ENCODE measurements at places on chromosomes 3 and 15.

DNA sequence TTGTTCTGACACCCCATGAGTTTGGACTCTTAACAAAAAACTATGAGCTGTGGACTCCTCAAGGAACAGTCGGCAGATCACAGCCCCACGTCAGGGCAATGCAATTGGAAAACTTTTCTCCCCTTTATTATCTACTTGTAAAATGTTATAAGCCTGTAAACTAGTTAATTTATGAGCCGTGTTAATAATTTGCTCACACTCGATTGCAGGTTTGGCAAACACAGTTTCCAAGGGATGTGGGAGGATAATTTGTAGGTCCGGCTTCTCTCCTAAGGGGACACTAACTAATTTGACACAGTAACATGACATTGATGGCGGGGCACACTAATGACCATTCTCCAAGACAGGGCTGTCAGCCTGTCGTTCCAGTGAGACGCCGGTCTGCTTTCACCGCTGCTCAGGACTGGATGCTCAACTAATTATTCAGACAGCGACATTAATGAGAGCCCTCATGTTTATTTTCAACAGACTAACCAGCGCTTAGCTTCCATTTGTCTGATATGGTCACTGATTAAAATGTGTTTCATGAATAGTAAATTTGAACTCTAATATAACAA, 222.1 kb downstream of the FOXP1 start:
- DNase-seq = no peak

DNA sequence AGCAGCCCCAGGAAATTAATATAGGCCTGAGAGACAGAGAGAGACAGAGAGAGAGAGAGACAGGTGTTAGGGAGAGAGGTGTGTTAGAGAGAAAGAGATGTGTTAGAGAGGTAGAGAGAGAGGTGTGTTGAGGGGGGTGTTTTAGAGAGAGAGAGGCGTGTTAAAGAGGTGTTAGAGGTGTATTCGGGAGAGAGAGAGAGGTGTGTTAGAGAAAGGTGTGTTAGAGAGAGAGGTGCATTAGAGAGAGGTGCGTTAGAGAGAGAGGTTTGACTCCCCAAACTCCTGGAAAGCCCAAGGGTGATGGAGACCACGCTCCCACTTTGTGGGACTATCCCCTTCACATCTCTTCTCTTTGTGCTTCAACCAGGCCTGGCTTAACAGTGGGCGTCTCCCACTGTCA, 95.5 kb downstream of the CACNA2D3 start:
- no peak for DNase-seq

DNA sequence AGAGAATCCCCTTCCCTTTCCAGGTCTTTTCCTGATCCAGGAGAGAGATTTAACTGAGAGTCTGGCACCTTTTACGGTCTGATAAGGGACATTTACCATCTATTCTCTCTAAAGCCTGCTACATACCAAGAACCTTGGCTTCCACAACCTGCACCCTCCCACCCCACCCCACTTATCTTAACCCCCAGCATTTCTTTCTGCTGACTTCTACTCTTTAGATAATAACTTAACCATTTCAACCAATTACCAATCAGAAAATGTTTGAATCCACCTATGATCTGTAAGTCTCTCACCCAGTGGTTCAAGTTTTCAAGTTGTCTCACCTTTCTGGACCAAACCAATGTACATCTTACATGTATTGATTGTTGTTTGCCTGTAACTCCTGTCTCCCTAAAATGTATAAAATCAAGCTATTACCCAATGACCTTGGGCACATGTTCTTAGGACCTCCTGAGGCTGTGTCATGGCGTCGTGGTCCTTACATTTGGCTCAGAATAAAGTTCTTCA, 74.0 kb downstream of the MCF2L2 start:
- no peak for DNase-seq

GRCh38 chr3:194773771-194774455, 88.2 kb downstream of the FAM43A start:
- DNase-seq = no peak

DNA sequence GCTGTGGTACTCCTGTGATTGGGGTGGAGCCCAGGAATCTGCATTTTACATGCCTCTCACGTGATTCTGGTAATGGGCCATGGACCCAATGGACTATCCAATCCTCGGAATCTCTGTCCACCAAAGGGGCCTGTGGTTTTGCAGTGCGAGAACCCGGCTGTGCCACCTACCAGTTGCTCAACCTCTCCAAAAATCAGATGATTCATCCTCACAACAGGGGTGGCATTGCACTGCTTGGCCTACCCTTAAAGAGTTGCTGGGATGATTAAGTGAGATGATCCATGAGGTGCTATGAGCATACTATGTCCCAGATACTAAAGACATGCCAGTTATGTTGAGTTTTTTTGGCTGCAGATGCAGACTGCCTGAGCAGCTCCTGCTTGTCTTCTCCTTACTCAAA, 5.1 kb downstream of the ANP32A start:
- no peak for DNase-seq

DNA sequence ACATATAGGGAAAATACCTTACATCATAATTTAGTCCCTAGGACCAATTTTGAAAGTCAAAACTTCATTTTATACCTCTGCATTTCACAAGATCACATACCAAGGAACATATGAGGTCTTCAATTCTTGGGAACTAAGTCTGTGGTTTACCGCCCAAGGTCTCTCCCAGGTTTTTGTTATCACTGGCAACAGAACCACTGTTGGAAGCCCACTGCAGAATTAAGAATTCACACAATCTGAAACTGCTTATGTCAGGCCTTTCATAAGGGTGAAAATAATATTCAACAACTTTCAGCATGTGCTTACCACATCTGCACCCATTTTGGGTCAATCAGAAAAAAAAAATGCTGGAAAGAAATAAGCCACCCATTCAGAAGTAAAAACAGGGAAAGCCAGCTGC, 107.2 kb upstream of the MME start:
- no peak for DNase-seq

DNA sequence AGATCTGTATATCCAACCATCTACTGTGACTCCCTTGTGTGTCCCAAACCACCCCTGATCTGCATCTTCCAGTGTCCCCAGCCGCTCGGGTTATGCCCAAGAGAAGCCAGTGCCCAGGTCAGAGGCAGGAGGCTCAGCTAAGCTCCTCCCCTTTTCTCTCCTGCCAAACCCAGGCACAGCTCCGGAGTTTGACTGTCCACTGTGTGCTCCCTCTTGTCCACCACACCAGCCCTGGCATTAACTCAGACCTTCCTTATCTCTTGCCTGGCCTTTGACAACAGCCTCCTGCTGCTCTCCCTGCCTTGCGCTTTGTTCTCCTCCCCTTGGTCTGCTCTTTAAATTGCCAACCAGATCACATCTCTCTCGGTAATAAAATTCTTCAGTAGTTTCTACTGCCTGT, 39.3 kb downstream of the DGKG start:
- no peak for DNase-seq

DNA sequence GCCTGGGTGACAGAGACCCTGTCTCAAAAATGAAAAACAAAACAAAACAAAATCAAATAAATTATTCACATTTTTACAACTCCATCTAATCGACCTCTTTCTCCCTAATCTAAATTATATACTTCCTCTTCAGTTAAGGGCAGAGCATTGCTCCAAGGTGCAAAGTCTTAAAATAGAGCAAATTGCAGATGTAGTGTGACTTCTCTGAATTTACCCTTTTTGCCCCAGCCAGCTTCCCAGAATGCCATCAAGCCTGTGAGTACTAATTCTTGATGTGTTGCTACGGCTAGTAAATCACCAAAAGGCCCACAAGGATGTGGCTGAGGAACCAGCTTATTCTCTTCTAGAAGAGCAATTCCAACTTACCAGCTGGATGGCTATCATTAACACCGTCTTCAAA, 53.4 kb upstream of the PPIB start:
- DNase-seq = no peak

DNA sequence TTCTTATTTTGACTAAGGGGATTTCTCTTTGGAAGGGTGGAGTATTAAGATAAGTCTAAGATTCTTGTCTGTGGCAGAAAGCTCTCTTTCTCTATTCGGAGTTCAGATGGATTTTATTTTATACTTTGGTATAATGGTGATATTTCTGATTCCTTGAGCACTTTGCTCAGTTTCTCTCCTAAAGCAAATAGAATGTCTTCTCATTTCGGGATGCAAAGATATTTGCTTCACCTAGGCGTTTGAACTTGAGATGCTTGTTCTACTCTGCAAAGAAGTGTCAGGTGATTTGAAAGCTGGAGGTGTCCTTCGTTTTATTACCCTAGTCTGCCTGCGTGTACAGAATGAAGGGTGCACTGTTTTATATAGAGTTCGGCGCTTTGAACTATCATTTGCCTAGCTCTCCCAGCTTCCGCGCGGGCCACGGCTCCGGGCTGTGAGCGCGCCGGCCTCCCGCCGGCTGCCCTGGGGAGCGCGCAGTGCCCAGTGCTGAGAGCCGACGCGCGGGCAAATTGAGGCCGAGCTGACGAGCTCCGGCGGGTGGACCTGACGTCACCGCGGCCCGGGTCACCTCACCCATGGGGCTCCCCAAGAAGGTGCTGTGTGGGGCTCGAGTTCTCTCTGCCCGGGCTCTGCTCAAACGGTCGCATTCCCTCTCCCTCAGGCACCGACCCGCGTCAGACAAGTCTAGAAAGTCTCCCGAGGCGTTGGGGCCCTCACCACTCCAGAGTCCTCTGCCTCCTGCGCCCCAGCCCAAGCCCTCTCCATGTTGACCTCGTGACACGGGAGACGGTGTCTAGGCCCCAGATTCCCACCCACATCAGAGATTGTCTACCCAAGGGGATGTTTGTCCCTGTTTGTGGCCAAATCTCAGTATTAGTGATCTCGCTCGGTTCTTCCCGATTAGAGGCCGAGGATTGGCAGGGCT, 7.5 kb downstream of the SOX2 start:
- no peak for DNase-seq

DNA sequence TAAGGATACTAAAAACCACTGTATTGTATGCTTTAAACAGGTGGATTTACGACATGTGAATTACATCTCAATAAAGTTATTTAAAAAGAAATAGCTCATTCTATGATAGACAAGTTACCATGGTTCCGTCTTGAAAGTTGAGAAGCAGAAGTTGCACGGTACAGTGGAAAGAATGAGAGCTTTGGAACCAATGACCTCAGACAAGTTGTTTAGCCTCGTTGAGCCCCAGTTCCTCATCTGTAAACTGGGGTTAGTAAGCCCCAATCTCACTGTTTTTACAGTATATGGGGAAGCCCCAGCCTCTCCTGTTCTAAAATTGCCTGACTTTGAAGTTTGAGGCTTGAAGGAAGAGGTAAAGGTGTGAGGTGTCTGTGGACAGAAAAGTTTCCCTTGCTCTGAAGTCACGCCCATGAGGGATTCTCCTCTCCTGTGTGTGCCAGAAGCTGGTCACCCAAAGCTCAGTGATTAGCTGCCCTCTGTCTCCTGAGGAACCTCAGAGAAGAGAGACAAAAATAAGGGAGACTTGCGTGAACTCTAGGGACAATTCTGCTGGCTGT, 10.0 kb downstream of the CRYGS start:
- peak; percentile 68 for DNase-seq

GRCh38 chr3:8773941-8774542, 4.6 kb upstream of the OXTR start:
- DNase-seq = no peak

DNA sequence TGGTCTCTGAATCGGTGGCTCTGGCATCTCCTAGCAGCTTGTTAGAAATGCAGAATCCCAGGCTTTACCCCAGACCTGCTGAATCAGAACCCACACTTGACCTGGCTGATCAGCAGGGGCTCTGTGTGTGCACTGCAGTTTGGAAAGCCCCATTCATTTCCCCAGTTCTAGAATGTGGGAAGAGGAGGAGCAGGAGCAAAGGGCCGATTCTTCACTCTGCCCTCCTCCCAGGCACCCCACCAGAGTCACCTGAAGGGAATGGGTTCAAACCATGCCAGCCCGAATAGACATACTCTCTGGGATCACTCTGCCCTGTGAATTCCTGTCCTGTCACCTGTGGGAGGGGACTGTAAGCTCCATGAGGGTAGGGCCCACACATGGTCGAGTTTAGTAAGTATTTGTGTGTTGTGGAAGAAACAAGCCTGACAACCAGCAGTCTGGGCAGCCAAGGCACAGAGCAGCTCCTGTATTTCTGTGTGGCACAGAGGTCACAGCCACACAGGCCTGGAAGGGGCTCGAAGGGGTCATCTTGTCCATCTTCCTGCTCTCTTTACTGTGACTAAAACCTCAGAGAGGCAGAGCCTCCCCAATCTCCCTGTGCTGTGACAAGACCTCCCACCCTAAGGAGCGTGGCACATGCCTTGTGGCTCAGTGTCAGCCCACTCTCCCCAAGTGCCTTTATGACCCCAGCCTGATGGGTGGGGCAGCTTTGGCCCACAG, 29.0 kb upstream of the HHATL start:
- no peak for DNase-seq

DNA sequence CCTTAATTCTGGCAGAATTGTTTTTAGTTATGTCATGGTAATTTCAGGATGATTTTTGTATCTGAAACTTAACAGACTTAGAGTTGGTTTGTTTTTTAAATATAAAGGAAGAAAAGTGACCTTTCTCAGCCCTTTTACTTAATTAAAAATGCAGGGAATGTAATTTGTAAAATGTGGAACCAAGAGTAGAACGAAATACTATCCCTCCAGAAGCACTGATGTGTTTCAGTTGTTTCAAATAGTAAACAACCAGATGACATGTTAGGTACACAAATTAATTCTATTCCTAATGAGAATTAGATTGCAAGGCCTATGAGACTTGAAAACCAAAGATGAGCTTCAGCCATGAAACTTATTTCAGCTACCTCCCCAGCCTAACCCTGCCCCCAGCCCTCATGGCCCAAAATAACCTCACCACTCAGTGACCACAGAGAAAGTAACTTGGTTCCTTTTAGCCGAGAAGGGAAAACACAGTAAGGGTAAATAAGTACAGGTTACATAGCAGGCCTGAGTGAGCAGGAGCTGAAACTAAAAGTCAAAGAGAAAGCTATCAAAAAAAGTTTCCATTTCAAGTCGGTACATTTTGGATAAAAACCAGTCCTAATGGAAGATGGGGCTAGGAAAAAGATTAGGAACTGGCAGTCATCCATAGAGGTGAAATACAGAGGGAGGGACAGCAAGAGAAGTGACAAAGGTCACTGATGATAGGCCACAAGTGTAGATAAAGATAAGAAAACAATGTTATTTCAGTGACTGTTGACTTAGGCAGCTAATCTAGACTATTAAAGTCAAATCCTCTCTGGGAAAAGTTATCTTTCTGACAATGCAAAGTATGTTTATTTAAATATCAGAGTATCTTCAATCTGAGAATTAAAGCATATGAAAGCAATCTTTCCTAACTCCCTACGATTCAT, 23.2 kb downstream of the SENP8 start:
- no peak for DNase-seq

DNA sequence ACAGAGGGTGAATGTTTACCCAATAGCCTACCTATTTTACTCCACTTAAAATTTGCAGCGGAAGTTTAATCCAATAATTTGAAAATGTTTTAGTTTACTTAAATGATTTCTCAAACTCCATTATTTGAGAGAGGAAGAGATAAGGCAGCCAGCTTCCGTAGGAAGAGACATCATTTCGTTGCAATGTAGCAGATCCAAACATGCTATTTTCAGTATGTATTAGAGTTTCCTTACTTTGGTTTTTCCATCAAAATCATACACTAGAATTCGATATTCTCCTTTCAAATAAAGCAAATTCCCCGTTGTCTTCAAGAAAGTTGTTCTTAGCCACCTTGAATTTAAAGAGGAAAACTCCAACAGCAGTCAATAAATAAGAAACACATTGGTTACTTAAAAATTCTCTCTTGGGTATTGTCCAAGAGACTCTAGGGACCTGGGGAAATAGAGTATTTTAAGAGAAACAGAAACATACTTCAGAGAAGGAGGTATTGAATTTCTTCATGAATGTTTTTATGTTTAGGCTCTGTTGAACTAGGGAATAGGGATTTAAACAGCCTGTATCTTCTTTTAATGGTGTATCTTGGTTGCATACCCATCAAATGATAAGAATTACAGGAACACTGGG, 324.5 kb upstream of the GBE1 start:
- no peak for DNase-seq

GRCh38 chr15:89021224-89021623, 67.0 kb upstream of the ABHD2 start:
- DNase-seq = no peak
